ENCODE measurements at places on chromosomes 6 and 20.

DNA sequence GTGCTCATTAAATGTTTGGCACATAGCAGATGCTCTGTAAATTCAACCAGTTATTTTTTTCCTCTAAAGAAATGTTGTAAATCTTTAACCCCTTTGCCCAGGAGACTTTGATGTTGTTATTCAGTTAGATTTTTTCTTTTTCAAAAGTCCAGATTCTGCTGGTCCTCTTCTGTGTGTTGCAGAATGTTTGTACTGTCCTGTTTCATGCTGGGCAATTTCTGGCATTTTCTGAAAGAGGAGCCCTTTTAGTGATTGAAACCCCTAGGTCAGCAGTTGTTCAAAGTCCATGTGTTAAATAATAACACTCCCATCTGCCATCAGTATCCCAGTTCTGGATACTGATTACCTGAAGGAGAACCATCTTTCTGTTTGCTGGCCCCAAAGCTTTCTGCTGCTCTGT, 1.3 kb upstream of the SLC17A1 start:
- DNase-seq: no peak

- no peak for DNase-seq
Observed at GRCh38 chr6:6284221-6284966, 36.1 kb downstream of the F13A1 start.

- DNase-seq: no peak
Observed at GRCh38 chr6:67567842-67568241, 1067.2 kb upstream of the ADGRB3 start.

GRCh38 chr20:49179368-49180277, 8.5 kb downstream of the STAU1 start:
- no peak for DNase-seq

GRCh38 chr6:134983823-134984222, 33.9 kb upstream of the ALDH8A1 start:
- peak; percentile 52 for DNase-seq

DNA sequence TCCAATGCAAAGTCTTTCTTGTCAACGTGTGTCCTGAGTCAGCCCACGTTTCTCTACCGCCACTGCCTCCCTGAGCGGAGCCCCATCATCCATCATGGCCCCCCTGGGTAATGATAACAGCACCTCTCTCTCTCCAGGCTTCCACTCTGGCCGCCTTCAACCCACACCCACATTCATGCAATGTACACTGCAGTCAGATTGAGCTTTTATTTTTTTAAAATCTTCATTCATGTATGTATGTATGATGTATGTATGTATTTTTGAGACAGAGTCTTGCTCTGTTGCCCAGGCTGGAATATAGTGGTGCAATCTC, 245.2 kb downstream of the PREX1 start:
- DNase-seq: no peak

GRCh38 chr20:44215125-44215524, 4.6 kb upstream of the OSER1 start:
- DNase-seq: peak; percentile 65

GRCh38 chr20:23078351-23079015, 7.6 kb downstream of the CD93 start:
- no peak for DNase-seq

DNA sequence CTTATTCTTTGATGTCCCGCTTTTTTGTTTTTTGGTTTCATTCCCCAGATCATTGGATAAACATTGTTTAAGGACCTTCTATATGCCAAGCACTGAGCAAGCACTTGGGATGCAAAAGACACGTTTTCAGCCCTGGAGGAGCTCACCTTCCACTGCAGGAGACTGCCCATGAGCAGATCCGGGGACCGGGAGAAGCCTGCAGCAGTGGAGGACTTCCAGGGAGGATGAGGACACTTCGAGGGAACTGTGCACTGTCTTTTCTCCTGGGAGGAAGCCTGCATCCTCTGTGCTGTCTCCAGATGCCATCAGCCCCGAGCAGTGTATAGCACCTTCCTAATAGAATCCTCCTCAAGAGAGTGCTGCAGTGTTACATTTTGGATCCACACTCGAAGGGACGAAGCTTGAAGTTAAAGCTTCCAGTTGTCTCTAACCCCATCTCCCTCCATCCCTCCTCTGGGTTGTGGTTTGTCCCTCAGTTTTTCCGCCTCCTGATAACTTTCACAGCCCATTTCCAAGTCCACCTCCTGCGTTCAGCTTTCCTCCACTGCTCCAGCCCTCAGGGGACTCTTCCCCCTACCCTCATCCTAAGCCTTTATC, 5.8 kb upstream of the KCNG1 start:
- DNase-seq: no peak

DNA sequence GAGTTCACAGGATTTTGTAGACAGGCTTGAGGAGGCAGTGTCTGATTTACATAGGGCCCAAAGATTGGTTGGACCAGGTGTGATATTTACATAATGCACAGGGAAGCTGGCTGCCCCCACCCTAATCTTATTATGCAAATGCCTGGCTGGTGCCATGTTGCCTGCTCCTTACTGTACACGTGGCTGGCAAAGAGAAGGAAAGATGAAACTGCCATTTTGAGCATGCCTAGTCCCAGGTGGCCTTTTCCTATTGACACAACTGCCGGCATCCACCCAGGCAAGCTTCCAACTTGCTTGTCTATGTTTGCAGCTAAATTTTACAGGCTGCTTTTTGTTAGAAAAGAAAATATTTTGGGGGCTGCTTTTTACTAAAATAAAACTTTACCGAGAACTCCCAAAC, 174.6 kb downstream of the LMBRD1 start:
- DNase-seq: no peak

- no peak for DNase-seq
Observed at GRCh38 chr6:157487110-157487773, 106.3 kb downstream of the ZDHHC14 start.

GRCh38 chr6:27894839-27895762, 17.1 kb downstream of the OR2B2 start:
- DNase-seq: peak; percentile 58

GRCh38 chr6:71330501-71330900, 41.9 kb downstream of the OGFRL1 start:
- DNase-seq: no peak

- no peak for DNase-seq
Observed at GRCh38 chr6:53751417-53751816, 43.4 kb upstream of the LRRC1 start.

DNA sequence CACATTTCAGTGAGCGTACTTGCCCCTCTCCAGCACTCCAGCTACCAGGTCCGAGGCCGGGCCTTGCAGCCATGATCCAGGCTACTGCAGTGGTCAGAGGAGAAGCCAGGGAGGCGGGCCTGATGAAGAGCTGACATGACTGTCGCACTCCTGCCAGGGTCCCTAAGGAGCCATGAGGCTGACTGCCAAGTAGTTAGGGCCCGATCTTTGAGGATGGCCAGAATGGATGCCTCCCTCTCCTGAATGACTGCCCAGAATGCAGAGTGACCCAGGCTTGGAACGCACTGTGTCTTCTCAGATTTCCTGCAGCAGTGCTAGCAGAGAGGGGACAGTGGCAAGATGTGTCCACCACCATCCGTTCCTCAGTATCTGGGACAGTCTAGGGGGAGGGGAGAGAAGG, 24.7 kb upstream of the LRFN2 start:
- no peak for DNase-seq

- no peak for DNase-seq
Observed at GRCh38 chr6:82442061-82442719, 78.6 kb downstream of the TPBG start.

DNA sequence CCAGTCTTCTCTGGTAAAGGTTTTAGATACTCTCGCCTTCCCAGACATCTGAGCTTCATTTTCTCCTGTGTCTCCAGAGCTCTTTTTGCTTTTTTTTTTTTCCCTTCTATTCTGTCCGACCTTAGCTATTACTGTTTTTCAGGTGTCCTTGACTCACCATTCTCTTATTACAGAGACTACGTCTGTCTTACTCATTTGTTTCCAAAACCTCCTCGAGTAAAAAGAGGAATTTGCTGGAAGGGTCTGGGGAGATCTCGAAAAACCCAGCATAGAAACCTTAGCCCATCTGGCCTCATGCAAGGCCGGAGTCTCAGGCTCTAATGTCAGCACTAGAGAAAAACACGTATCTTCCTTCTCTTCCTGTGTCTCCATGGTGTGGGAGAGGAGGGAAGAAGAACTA, 109.2 kb upstream of the CARMIL1 start:
- DNase-seq: no peak

GRCh38 chr6:71387179-71387578, 98.6 kb downstream of the OGFRL1 start:
- DNase-seq: no peak

DNA sequence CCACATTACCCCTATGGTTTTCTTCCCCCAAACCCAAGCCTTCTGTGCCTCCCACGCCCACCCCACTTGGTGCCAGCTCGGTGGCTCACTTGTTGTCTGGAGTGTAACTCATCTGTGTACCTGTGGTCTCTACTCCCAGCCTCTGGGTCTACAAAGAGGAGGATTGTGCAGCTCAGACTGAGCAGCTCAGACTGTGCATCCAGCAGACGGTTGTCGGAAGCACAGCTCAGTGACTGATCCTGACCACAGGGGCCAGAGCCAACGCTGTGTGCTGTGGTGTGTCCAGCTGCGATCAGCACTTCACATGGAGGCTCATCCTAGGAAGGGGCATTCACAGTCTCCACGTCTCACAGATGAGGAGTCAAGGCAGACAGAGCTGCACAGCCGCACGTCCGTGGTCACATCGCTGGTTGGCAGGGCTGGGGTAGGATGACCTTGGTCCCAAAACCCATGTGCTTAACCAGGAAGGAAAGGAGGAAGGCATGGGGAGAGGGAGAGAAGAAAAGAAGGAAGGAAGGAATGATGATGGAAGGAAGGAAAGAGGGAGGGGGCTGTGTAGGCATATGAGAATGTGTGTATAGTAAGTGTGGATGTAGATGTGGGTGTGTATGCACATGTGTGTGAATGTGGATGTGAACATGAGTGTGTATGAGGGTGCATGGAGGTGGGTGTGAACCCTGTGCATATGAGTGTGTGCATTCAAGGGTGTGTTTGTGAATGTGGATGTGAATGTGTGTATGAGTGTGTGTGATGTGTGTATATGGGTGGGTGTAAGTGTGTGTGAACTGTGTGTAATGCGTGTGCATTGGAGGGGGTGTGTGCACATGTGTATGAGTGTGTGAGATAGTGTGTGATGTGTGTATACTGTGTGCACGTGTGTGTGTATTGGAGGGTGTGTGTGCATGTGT, 28.2 kb upstream of the STX16 start:
- DNase-seq: no peak

GRCh38 chr20:16671753-16672152, 58.1 kb upstream of the SNRPB2 start:
- no peak for DNase-seq

GRCh38 chr20:10225439-10226060, 6.9 kb downstream of the SNAP25 start:
- DNase-seq: no peak

Data from left lobe of liver (tissue), 2 donors.